Metanephros (tissue), 2 donors: ENCODE measurements at places on chromosomes 1 and 21. TPM values are rescaled to one million over a fixed set of nuclear protein-coding genes. Genes with fewer than 3 reads are reported as not detected.

The RIPK4 gene
- 29.6 TPM for total RNA-seq

The SPRR2F gene
- total RNA-seq = not detected

The CYYR1 gene
- total RNA-seq = 21.1 TPM

The AQP10 gene
- 0.12 TPM for total RNA-seq

The DUSP23 gene
- total RNA-seq = 27.0 TPM

The ELOA gene
- total RNA-seq = 19.7 TPM

The PAQR6 gene
- 1.9 TPM for total RNA-seq

The CR1L gene
- total RNA-seq = 2.5 TPM

The PROK1 gene
- not detected for total RNA-seq

The TACSTD2 gene
- 102 TPM for total RNA-seq

The C1orf116 gene
- total RNA-seq = 13.3 TPM

The TNFRSF1B gene
- total RNA-seq = 25.0 TPM

The PRKCZ gene
- 18.8 TPM for total RNA-seq

The ZSWIM5 gene
- total RNA-seq = 4.8 TPM

The DIRAS3 gene
- 1.5 TPM for total RNA-seq

The PEX10 gene
- total RNA-seq = 31.8 TPM

The UCK2 gene
- 33.3 TPM for total RNA-seq

The RGS1 gene
- 12.6 TPM for total RNA-seq

The KIF21B gene
- 3.2 TPM for total RNA-seq

The PRDM2 gene
- 37.1 TPM for total RNA-seq

The CELA3A gene
- 0.23 TPM for total RNA-seq

The UBE2U gene
- total RNA-seq = not detected

The SPRR2B gene
- total RNA-seq = not detected
